Omental fat pad (tissue), 4 donors: ENCODE measurements at places on chromosomes 6 and 20. TPM values are rescaled to one million over a fixed set of nuclear protein-coding genes. Genes with fewer than 3 reads are reported as not detected.

DNA sequence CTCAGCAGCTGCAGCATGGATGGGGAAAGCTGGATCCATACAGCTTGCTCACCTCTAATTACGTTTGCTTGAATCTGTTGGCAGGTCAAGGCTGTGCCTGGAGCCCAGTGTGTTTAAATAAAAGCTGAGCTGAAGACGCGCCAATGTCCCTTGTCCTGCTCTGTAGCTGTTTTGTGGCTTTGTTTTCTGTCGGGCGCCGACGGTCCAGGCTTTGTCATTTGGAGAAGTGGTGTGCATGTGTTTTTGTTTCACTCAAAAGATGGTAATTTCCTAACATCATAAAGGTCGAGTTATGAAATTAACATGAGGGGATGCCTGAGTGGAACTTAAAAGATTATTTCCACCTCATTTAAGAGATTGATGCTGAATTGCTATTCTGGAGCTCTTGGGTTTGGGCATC, 107.6 kb downstream of the SLC24A3 start:
- DNase-seq = no peak

DNA sequence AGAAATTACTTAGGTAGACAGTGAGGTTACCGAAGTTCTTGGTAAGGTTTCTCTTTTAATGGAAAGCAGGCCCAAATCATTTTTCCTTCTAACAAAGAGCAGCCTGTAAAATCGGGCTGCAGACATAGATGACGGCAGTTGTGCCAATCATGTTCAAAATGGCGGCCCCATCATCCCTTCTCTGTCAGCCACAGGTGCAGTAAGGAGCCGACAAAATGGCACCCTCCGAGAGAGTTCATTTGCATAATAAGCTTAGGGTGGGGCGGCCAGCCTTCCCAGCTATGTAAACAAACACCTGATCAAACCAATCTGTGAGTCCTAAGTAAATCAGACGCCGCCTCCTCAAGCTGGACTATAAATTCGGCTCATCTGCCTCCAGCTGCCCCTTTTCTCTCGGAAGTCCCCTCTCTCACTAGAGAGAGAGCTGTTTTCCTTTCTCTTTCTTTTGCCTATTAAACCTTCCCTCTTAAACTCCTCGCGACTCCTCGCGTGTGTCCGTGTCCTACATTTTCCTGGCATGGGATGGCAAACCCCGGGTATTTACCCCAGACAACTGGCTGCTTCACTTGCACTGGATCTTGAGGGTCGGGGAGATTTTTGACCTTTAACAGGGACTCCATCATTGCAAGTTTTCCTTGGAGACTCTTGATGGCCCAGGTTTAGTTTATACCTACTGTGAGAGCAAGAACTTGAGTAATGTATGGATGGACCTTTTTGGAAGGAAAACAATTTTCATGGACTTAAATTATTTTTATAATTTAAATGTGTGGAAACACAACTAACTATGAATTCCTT, 8.9 kb upstream of the DDR1 start:
- no peak for DNase-seq

- DNase-seq = no peak
Measured at GRCh38 chr6:45892696-45893245, 122.9 kb downstream of the CLIC5 start.

- DNase-seq = no peak
Measured at GRCh38 chr6:137968901-137969300, 101.8 kb downstream of the TNFAIP3 start.

The SLC4A11 gene
- 1.7 TPM for total RNA-seq

The SAMD5 gene
- total RNA-seq = 0.69 TPM

DNA sequence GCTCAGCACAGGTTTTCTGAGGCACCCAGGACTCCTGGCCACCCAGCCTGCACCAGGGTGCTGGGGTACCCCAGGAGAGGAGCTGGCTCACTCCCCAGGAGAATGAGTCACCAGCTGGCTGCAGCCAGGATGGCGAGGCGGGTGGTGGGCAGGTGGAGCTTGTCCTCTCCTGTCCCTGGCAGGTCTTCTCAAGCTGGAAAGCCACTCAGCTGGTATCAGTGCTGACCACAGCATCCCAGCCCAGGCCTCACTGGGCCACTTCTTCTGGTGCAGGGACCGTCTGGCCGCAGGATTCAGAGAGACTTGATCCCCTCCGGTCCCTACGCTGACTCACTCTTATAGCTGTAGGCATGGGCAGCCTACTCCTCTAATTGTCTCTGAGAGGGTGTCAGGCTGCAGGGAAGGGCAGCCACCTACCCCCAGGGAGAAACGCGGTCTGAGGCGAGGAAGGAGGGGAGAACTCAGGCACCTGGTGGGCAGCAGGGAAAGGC, 22.2 kb downstream of the TFEB start:
- DNase-seq = no peak

The OR2H1 gene
- not detected for total RNA-seq

DNA sequence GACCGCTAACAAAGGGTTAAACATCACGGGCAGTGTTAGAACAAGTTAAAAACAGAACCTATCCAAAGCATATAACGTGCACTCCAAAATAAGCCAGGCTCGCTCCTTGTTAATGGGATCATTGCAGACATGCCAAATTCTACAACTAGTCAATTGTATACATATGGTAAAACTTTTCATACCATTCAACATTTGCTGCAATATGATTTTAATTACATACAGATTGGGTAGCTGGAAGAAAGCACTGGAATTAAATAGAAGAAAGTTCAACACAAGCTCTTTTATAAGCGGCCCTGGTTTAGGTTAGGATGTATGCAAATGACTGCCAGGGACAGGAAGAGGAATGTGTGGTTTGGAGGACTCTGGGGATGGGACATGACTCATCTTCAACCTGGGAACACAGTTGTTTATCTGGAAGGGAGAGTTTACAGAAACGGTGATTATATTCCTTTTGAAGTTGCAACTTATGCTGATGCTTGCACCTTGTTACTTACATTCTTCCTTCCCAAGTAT, 62.5 kb upstream of the TIAM2 start:
- no peak for DNase-seq

GRCh38 chr6:152206072-152206818, 398.8 kb downstream of the ESR1 start:
- no peak for DNase-seq

GRCh38 chr20:60345106-60345505, 386.9 kb downstream of the CDH26 start:
- no peak for DNase-seq

The SNX5 gene
- 106 TPM for total RNA-seq

DNA sequence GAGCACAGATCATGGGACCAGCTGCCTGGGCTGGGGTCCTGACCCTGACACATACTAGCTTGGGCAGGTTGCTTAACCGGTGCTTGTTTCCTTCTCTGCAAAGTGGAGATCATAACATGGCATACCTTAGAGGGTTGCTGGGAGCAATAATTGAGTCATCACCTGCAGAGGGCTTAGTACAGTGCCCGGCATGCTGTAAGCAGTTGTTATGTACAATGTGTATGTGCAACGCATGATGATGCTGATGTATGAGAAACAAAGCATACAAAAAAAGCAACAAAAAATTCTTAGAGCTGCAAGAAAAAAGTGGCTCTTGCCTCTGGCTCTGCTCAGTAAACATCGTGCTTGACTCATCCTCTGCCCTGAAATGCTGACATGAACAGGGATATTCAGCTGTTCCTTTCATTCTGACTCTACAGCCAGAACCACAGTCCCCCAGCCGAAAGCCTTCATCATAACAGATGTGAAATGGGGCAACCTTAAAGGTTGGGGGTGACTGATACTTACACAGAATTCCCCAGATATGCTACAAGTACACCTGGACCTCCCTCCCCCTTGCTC, 91.7 kb downstream of the CLIC5 start:
- DNase-seq = no peak

DNA sequence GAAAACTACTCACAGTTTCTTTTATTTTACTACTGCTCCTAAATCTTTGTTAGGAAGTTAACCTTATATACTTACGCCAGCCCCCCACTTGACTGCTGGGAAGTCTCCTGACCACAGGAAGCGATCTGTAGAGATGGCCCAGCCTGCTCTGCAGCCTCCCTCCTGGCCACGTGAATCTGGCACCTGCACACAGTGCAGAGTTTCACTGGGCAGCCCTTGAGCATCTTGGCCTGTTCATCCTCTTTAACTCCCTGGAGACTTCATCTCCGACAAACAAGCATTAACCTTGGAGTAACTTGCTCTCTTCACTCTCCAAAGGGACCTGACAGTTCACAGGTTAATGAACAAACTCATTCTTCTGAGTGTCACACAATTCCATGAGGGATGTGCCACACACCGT, 294.1 kb downstream of the BTBD9 start:
- DNase-seq = no peak

DNA sequence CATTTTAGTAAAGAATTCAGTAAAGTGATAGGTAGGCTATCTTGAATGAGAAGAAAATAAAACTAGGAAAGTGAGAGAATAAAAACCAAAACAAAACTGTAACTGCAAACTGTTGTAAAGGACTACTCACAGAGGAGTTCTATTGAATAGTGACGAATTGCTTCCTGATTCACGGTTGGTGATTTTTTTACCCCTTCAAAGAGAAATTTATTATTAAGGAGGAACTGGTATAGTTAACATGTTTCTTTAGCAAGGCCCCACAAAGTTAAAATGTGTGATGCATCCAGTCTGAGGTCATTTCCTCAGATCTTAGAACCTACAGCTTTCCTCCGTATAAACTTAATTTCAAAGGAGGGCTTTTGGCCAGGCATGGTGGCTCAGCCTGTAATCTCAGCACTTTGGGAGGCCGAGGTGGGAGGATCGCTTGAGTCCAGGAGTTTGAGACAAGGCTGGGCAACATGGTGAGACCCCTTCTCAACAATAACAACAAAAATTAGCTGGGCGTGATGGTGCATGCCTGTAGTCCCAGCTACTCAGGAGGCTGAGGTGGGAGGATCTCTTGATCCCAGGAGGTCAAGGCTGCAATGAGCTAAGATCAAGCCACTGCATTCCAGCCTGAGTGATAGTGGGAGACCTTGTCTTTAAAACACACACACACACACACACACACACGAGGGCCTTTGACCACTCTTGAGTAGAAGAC, 8.3 kb downstream of the PRDM1 start:
- no peak for DNase-seq

DNA sequence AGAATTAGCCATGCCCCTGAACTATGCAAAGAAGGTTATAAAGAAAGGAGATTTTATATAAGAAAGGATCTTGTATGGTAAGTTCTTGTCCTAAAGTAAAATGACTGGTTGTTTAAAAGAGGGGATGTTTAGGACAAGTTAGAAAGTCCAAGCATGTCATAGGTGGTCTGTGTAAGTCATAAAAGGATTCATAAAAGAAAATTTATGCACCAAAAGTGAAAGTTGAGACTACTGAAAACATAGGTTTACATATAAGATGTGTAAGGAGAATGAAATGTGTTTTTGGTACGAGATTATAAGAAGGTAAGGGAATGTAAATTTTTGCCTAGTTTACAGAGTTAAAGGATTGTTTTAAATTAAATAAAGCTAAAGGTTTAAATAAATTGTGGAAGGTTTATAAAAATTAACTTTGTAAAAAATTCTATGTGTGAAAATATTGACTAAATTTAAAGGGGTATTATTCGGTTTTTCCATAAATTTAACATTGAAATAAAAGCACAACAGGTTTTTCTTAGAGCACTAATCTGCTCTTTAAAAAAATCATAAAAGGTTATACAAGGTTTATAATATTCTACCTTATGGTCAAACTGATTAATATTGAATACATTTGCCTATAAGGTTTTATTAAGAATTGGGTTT, 93.6 kb upstream of the UST start:
- DNase-seq = no peak

The TRMT6 gene
- total RNA-seq = 28.1 TPM

The SEL1L2 gene
- total RNA-seq = not detected

The HDDC2 gene
- 72.4 TPM for total RNA-seq

The CSNK2B gene
- 189 TPM for total RNA-seq

DNA sequence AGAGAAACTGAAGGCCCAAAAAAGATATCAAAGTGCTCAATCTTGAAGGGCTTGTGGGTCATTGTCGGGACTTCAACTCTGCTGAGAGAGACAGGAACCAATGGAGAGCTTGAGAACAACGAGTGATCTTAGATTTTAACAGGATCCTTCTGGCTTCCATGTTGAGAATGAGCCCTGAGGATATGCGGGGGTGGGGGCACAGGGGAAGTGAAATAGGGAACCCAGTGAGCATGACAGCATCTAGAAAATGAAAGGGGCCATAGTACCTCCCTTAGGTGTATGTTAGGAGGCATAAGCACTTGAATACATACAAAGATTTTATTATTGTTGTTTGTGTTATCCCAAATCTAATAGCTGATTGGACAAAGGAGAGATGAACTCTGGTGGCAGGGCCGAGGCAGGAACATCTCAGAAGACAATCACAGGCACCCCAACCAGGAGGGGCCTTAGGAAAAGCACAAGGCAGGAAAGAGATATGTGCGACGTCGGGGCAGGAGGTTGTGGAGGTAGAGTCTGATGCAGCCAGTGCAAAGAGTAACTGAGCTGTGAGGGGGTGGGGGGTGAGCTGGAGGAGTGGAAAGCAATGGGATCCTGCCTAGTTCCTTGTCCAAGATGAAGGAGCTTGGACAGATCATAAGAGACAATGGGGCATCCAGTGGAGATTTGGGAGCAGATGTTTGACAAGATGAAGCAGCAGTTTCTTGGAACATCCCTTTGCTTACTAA, 10.4 kb downstream of the TGM6 start:
- DNase-seq = no peak

DNA sequence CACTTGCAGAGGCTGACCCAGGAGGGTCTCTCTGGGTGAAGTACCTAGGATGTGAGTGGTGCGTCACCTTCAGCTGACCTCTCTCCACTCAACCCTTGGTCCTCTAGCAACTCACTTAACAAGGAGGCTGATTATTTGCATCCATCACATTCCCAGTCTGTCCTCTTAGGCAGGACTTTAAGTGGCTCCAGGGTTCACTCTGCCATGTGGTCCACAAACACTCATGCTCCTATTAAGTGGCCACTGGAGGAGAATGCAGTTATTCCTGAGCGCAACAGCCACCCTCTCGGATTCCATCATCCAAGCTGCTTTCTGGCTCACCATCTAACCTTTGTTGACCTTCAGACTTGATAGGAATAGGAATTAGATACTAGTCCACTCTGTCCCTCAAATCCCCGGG, 61.1 kb upstream of the SCAF8 start:
- no peak for DNase-seq

- no peak for DNase-seq
Measured at GRCh38 chr6:84052204-84052882, 18.8 kb downstream of the MRAP2 start.

GRCh38 chr20:36745234-36745926, 510 bp downstream of the NDRG3 start:
- no peak for DNase-seq

DNA sequence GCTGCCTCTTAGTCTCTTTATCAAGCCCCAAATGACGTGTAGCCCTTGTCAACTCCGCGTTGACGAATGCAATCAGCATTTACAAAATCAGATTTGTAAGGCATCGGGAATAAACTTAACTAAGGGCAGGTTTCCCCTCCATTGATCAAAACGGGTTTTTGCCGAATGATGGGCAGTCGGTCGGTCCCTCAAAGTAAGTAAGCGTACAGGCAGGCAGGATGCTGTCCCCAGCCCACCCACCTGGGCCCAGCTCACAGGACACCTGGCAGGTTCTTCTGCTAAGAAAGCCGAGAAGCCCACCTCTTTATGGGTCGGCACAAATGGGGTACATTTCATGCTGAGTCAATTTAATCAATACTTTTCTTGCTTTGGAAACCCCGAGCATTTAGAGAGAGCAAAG, 22.0 kb upstream of the MAFB start:
- DNase-seq = no peak

The IL17F gene
- total RNA-seq = not detected

- no peak for DNase-seq
Measured at GRCh38 chr6:107763946-107764345, 60.2 kb downstream of the SCML4 start.

- DNase-seq = no peak
Measured at GRCh38 chr6:28808383-28808782, 115.4 kb downstream of the TRIM27 start.

GRCh38 chr6:52994031-52994838, 849 bp downstream of the GSTA4 start:
- DNase-seq = no peak
